ENCODE measurements at places on chromosomes 2 and 18. TPM values are rescaled to one million over a fixed set of nuclear protein-coding genes. Genes with fewer than 3 reads are reported as not detected.

GRCh38 chr2:42350434-42351063 is 10.5 kb downstream of the COX7A2L start:
- no peak for DNase-seq

The TCF23 gene
- total RNA-seq: not detected

The NMS gene
- not detected for total RNA-seq

- DNase-seq: no peak
Measured at GRCh38 chr18:3514312-3515216, 64.6 kb downstream of the TGIF1 start.

The MOGAT1 gene
- total RNA-seq: 0.65 TPM

DNA sequence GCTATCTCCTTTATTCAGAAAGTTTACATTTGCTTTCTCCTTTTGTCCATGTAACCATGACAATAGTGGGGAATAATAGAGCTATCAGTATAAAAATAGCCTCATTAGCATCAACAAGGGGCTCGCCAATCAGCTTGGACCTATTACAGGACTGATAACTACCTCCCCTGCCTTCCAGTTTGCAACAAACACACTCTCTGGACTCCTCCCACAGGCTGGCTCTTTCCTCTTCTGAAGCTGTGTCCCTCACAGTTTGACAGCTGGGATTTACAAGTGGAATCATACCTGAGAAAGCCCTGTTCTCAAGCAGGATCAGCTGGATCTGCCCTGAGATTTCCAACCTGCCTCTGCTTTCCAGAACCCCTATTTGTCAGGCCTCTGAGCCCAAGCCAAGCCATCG is 162.5 kb downstream of the GRB14 start:
- no peak for DNase-seq

The CNTNAP5 gene
- total RNA-seq: not detected

GRCh38 chr2:236744281-236744705 is 174.7 kb downstream of the ACKR3 start:
- no peak for DNase-seq

GRCh38 chr2:44655401-44655864 is 286.1 kb upstream of the SIX3 start:
- no peak for DNase-seq

The CNGA3 gene
- total RNA-seq: not detected

DNA sequence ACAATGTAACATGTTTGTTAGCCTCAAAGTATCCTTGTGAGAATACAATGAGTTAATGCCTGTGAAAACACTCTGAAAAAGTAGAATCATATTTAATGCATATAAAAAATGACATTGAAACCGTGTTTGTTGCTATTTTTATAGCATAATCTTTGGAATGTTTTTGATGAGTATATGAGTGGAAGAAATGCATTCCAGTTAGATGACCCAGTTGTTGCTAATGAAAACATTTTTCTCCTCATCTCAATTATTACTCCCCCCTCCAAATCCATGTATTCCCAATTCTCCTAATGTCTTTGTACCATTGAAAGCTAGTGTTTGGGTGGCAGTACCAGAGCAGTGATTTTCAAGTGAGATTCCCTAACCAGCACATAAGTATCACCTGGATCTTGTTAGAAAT is 67.1 kb upstream of the DSEL start:
- no peak for DNase-seq

DNA sequence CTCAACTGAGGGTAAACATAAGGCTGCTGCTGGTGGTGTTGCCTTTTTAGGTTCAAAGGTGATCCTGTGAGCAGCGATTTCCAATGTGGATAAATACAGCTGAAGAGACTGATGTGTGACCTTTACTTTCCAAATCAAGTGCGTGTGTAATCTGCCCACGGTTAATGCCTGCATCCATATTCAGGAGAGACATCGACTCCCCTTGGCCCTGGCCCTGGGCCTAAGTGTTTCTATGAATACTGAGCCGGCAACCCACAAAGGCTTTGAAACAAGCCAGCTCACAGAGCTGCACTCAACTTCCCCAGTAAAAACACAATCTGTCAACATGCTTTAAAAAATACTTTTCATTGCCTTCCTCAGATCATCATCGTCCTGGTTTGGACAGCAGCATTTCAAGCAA is 1026.6 kb downstream of the TMEM182 start:
- DNase-seq: no peak

GRCh38 chr2:13035866-13036265 is 319.1 kb downstream of the TRIB2 start:
- DNase-seq: no peak

GRCh38 chr2:44246840-44247369 is 28.4 kb upstream of the SLC3A1 start:
- no peak for DNase-seq

- DNase-seq: no peak
Measured at GRCh38 chr2:148952621-148953020, 77.6 kb downstream of the KIF5C start.

GRCh38 chr18:21361307-21361880 is 119.4 kb downstream of the GREB1L start:
- no peak for DNase-seq

The ASNSD1 gene
- 37.9 TPM for total RNA-seq

DNA sequence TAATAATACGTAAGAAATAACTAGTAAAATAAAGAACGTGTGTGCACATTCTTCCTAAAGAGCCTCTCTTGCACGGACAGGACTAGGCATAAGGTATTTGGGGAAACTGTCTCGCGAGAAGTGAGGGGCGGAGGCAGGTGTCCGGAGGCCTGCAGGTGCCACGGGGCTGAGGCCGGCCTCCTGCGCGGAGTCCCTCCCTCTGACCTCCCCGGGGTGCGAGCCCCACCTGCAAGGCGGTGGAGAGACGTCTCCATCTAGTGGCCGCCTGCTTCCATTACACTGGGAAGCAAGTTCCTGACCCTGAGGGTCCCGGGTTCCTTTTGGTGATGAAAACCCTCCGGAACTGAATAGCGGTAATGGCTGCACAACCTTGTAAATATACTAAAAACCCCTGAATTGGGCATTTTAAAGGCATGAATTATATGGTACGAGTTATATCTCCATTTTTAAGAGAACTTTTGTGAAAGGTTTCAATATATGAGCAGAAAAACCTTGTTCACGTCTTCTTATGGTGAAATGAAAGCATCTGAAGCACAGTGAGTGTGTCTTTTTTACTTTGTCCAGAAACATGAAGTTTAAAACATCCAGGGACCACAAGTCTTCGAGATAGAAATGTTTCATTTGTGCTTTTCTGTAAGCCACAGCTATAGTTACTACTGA is 35.5 kb upstream of the CTDP1 start:
- DNase-seq: peak; percentile 72

DNA sequence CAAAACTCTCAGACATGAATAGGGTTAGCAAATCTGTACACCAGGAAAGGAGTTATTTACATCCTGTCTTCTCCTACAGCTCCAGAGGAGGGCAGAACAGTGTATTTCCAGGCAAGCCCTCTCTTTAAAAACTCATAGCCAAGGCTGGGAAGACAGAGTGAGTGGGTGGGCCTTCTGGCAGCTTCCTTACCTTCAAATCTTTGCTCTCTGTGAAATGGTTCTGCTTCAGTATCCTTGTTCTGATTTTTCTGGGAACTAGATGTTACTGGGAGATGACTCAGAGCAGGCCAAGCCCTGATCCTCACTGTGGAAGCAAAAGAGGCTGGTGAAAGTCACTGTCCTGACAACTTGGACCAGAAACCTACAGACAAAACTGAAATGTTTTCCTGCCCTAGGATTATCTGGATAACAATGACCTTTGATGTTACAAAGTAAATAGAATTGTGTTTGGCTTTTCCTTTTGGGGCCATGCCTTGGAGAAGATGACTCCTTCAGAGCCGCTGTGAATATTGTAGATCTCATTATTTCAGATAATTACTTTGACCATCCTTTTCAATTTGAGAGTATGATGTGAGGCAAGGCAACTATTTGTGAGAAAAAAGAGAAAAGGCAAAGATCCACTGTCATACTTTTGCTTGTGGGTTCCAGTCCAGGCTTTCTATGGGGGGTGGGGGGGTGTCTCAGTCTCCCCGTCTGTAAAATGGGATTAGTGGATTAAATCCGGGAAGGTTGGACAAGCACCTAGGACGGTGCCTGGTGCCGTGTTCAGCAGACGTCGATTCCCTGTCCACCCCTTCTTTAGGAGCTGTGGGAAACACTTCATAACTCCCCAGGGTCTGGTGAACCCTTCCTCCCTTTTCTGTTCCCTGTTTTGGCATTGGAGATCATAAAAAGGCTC is 644 bp upstream of the QPCT start:
- no peak for DNase-seq

DNA sequence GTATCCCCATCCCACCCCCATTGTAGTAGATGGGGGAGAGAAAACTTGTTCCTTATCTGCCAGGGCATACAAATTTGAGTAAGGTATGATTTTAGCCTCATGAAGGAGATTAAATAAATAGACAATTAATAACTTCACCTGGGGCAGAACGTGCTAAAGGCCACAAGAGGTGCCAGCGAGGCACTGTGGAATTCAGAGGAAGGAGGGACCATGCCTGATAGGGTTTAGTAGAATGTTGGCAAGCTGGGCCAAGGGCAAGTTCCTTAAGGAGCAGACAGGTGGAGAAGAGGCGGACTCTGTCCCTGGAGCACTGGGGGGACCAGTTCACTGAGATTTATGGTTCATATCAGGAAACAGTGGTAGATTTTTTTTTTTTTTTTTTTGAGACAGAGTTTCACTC is 22.5 kb downstream of the STAMBP start:
- no peak for DNase-seq

The ANKRD44 gene
- 7.4 TPM for total RNA-seq

GRCh38 chr2:208573569-208573968 is 167.0 kb downstream of the PTH2R start:
- no peak for DNase-seq

DNA sequence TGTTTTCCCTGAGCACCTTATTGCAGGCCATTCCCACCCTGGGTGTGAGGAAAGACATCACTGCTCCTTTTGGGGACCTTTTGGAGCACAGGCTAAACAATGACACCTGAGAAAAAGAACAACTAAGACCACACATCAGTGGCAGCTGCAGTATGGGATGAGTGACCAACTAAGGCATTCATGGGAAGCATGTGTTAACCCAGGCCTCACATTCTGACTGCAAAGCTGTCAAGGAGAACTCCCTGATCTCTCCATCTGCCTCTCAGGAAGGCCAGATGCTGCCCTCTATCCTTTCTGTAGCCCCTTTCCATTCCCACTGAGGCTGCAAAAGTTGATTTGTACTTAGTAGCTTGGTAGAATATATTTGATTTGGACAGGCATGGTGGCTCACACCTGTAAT is 277.7 kb upstream of the FBXO11 start:
- no peak for DNase-seq
